ENCODE measurements at places on chromosomes 2 and 18.

GRCh38 chr2:112520234-112520783, 22.0 kb upstream of the POLR1B start:
- DNase-seq = no peak

DNA sequence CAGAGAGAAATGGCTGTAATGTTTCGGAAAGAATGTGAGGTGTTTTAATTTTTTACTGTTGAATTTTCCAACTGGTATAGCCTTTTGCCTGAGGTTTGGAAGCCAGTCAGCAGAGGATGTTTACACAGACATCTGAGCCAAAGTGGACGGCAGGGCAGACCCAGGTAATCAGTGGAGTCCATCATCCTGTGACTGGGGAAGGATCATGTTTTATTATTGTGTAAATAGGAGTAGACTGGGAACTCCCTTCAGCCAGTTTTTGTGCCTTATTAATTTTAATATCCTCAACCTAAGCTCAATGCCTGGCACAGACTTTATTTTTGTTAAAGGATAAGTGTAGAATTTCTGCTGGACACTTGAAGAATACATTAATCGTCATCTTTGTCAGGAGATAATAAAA, 142.0 kb upstream of the GAREM1 start:
- no peak for DNase-seq

- DNase-seq = no peak
These were observed 41.9 kb downstream of the TANC1 start for GRCh38 chr2:159010340-159010739.

GRCh38 chr2:159710601-159711180, 1.6 kb upstream of the MARCHF7 start:
- DNase-seq = no peak

DNA sequence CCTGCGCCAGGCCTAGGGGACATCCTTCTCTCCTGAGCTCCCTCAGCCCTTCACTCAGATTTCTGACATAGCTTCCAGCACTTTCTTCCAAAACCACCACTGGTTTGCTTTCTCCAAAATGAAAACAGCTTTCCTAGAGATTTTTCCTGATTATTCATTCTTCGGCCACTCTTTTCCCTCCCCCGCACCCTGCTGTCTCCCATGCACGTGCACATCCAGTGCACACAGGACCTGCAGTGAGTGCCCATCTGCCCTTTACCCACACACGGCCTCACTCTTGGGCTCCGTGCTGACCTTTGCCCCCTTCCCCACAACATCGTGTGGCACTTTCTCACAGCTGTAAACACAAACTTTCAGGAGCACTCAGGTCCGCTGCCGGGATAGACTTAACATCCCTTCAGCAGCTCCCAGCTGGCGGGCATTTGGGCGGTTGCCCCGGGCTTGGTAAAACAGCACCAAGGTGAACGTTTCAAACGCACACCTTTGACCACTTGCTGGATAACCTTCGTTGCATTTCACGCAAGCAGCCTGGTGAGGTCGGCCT, 25.8 kb downstream of the KIF1A start:
- DNase-seq = no peak

- no peak for DNase-seq
These were observed 16.0 kb upstream of the CNDP2 start for GRCh38 chr18:74480149-74480651.

GRCh38 chr2:169007941-169008340, 23.2 kb downstream of the ABCB11 start:
- DNase-seq = no peak

DNA sequence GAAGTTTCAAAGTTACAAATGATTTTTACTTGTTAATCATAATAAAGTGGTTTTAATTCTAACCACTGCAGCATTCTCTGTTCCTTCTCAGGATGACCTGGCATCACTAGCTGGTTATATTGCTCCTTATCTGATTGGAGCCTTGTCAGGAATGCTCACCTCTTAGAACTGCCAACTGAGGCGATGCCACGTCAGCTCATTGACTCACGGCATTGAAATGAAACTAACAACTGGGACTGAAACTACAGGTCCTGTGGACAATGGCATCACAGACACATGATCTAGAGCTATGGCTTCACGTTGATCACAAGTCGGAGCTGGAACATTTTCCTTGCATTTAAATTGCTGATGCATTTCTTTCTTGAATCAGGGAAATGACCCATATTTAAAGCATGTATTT, 54.9 kb upstream of the MAP2 start:
- no peak for DNase-seq

GRCh38 chr2:170813611-170814532, 2.8 kb upstream of the GAD1 start:
- no peak for DNase-seq

- no peak for DNase-seq
These were observed 281.1 kb downstream of the SLC4A3 start for GRCh38 chr2:219908538-219908937.

DNA sequence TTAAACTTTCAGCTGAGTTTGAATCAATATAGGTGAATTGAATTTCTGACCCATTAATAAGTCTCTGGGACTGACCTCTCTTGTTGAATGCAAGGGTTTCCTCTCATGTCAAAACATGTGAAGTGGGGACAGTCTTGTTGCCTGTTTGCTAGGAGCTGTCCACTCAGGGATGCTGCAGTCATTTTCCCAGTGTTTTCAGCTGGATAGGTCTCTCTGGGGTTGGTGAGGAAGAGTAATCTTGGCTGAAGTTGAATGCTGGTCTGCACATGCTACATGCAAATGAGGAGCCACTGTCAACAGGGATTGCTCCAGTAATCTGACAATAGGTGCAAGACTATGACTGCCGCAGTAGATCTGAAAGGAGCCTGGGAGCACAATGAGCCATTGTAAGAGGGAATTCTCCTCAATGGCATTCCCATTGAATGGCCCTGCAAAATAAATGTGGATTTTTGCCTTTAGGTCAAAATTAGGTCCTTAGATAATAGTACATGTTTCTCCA, 34.1 kb upstream of the IL1RL1 start:
- no peak for DNase-seq

DNA sequence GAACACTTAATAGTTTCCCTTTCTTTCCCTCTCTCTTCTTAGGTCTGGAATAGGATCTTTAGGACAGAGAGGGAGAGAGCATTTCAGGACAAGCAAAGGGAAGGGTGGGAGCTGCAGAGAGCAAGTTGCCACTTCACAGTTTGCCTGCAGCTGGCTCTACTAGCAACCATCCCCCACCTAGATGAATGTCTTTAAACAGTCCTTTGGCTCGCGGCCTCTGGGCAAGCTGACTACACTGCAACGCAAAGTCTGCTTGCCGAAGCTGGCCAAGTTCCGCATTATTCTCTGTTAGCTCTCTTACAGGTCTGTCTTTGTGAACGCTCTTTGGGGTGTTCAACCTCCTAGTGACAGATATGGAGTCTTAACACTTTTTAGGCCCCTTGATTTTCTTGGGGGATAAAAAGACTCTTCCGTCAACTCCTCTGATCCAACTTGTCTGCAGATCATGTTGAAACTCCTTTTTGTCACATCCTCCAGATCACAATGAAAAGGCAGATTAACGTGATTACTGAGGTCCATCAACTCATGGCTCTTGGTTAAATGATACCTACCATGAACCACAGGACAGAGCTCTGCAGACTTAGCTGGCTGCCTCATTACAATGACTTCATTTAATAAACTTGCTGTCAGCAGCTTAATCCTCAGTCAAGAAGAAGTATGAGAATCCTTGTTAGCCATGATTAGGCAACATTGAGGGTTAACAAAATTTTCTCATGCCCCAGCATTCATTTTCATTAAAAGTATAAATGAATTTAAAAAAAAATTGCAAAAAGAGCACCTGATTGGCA, 74.6 kb downstream of the SLC4A3 start:
- no peak for DNase-seq

DNA sequence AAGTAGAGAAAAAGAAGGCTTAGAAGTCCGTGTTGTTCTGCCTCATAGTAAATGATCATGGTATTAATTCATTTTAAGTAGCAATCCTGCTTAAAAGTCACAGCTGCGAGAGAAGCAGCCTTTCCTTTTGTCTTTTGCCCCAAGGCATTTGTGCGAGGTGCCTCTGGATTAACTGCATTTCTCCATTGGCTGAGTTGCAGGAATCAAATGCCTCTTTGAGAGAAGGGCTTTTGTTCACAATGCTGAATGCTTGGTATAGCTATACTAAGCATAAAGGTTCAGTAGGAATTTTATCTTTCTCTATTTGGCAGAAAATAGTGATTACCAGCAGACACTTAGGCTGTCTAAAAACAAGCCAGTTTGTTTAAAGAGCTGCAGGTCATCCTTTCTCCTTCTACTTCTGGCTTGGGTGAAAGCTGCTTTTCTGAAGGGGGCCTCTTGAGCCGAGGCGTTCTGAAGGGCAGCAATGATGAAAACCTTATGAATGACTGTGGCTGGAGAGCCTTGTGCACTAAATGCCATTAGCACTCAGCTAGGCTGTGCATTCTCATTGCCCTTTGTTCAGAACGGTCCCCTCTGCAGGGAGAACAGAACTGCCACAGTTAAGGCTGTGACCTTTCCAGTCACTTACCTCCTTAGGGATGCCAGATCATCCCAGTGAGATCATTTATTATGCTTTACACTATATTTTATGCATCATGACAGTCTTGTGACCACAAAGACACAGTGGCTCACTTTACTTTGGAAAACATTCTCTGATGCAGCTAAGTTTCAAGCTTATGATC, 68.8 kb upstream of the TMEM87B start:
- no peak for DNase-seq

GRCh38 chr2:162028511-162028910, 45.5 kb downstream of the DPP4 start:
- DNase-seq = no peak

DNA sequence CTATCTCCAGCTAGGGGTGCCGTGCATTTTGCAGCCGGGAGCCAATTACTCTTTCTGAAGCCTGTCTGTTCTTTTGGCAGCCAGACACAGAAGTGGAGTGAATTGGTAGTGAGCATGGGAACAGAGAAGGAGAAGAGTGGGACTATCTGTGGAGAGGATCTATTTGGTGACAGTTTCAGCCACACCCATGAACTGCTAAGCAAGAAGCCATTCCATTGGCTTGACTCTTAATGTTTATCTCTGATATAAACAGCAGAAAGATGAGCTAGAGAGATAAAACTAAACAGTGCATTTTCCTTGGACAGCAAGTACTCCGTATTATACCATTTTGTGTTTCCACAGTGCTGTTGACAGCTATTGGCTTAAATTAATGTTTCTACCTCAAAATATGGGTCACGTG, 259.6 kb upstream of the THUMPD2 start:
- DNase-seq = no peak

DNA sequence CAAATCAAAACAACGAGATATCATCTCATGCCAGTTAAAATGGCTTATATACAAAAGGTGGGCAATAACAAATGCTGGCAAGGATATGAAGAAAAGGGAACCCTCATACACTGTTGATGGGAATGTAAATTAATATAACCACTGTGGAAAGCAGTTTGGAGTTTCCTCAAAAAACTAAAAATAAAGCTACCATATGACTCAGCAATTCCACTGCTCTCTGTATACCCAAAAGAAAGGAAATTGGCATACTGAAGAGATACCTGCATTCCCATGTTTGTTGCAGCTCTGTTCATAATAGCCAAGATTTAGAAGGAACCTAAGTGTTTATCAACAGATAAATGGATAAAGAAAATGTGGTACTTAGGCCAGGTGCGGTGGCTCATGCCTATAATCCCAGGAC, 124.8 kb downstream of the MSTN start:
- DNase-seq = no peak

GRCh38 chr2:181911830-181912229, 20.3 kb downstream of the ITPRID2 start:
- DNase-seq = no peak

DNA sequence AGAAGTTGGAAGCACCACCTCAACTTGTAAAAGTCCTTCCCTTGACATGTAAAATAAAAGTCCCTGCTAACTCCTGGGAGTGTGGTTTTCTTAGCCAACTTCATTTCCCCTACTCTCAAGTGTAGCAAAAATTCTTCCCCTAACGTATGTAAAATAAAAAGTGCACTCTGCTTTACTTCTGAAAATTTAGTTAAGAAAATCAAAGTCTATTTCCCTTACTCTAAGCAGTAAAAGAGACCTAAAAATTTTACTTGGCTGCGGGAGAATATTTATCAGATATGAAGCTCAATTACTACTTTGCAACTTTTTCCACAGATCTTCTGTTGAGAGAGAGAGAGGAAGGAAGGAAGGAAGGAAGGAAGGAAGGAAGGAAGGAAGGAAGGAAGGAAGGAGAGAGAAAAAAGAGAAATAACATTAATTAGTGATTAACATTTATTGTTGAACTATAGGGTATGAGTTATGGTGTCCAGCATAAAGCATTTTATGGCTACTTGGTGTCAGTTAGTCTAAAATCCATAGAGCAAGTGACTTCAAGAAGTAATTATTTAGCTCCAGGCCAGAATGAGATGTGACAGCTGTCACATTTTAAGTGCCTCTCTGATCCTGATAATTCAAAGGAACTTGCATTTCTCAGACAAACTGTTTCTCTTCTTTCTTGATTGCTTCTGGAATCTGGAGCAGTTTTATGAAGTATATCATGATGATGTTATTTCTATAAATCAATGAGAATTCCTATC, 210.3 kb downstream of the TMX3 start:
- no peak for DNase-seq

- no peak for DNase-seq
These were observed 1481.6 kb upstream of the PIK3C3 start for GRCh38 chr18:40473221-40474029.

- no peak for DNase-seq
These were observed 234.9 kb upstream of the SMAD7 start for GRCh38 chr18:49185623-49186022.

- no peak for DNase-seq
These were observed 286.8 kb downstream of the TRIB2 start for GRCh38 chr2:13003500-13003899.

- DNase-seq = no peak
These were observed 28.6 kb upstream of the POU3F3 start for GRCh38 chr2:104825124-104825865.

GRCh38 chr2:239212121-239212928, 188.5 kb downstream of the HDAC4 start:
- no peak for DNase-seq

- no peak for DNase-seq
These were observed 41.6 kb downstream of the ZBTB7C start for GRCh38 chr18:48367557-48367956.

GRCh38 chr18:55920063-55920462, 332.1 kb upstream of the TCF4 start:
- DNase-seq = no peak

DNA sequence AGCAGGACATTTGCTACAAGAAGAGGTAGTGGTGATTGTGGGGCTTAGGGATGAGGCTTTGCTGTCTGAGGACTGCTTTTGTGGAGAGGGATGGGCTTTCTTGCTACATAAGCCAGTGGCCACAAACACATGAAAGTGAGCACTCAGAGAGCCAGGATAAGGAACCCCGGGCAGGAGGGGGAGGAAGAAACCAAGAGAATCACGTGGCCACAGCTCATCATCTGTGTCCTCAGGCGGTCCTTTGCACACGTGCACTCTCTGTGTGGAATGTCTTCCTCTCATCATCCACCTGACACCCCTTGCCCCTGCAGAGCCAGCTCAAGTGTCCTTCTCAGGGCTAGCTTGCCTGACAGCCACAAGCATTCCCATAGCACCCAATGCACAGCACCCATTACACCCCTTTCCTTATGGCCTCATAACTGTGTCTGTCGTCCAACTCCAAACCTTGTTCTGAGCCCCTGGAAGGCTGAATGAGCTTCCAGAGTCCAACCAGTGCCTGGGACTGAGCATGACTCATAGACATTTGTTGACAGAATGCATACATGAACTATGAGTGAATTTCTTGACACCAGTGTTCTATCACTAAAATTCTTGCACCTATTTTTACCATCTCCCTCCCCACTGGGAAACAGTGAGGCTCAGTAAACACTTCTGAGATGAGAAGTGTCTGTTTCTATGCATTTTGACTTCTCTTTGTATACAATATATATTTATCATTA, 398.3 kb downstream of the ALK start:
- no peak for DNase-seq

GRCh38 chr2:86260978-86261377, 61.7 kb downstream of the MRPL35 start:
- no peak for DNase-seq

Measured in stimulated activated CD4-positive, alpha-beta T cell treated with anti-CD3 and anti-CD28 coated beads, Interleukin-1b, Interleukin-23, amount 100 ng/mL, for 1 hour (primary cell).